Glutamatergic neuron (in vitro differentiated cells): ENCODE measurements at places on chromosomes 12 and 14. TPM values are rescaled to one million over a fixed set of nuclear protein-coding genes. Genes with fewer than 3 reads are reported as not detected.

Gene RNASE7
- total RNA-seq, result not detected

DNA sequence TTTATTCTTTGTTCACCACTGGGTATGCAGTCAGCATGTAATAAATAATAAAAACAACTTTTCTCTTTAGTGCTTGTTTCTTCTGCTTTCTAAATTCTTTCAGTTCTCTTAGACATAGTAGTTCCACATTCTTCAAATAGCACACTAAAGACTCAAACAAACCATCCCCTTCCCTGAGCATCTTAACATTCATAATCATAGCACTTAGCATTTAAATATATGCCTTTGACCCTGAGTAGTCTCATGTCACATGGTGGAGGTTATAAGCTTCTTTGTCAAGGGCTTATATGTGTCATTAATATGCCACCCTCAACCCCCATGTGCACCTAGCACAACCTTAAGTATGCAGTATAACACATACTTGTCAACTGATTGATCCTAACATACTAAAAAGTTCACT is 212.7 kb downstream of the PHLDA1 start:
- DNase-seq, result no peak

DNA sequence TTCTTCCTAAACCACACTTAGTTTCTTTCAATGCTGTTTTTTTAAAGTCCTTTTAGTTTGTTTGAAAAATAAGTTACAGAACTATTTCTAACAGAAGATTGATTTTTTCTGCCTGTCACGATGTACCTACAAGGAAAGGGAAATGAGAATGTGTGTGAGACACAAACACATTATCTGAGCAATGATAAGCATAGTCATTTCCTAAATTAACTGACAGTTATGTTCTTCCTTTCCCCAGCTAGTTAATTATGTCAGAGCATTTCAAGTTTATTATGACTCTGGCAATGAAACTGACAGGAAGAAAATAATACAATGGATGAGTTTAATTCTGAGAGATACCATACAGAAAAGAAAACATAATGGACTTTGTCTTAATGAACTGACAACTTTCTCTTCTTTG is 21.3 kb upstream of the LDHB start:
- no peak for DNase-seq

Gene GRIP1
- 67.1 TPM for total RNA-seq

Gene DENND5B
- 45.6 TPM for total RNA-seq

DNA sequence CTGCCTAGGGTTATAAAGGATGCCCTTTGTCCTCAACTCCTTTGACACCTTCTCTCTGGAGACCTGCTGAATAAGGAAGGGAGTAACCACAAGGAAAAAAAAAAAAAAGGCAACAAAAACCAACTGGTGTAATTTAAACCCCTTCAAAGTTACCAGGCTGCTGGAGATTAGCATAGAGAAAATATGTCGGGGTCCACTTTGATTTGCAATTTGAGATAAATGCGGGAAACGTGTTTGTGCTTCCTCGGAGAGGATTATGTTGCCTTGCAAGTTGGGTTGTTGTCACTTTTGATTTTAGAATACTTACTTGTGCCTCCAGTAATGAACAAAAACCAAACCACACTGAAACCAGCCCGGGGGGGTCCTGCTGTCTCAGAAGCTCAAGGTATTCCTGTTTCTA is 200.2 kb upstream of the MYL2 start:
- no peak for DNase-seq
